Stimulated activated CD4-positive, alpha-beta T cell treated with anti-CD3 and anti-CD28 coated beads, Interleukin-2, amount 100 ng/mL, for 24 hours (primary cell): ENCODE measurements at places on chromosomes 1 and 21.

DNA sequence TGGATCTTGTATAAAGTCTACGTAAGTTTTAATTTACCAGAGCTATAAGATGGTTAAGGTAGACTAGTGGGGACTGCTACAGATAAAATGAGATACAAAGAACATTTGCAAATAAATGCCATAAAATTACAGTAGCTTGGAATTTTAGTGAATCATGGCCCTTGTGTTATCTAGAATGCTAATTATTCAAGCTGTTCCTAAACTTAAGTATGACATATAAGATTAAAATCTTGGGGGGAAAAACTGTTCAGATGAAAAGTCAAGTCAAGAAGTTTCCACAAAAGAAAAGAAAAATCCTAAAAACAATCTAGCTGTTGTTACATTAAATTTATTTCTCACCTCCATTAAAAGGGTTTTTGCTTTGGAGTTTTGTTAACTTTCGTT, 51.7 kb downstream of the SIM2 start:
- no peak for DNase-seq

DNA sequence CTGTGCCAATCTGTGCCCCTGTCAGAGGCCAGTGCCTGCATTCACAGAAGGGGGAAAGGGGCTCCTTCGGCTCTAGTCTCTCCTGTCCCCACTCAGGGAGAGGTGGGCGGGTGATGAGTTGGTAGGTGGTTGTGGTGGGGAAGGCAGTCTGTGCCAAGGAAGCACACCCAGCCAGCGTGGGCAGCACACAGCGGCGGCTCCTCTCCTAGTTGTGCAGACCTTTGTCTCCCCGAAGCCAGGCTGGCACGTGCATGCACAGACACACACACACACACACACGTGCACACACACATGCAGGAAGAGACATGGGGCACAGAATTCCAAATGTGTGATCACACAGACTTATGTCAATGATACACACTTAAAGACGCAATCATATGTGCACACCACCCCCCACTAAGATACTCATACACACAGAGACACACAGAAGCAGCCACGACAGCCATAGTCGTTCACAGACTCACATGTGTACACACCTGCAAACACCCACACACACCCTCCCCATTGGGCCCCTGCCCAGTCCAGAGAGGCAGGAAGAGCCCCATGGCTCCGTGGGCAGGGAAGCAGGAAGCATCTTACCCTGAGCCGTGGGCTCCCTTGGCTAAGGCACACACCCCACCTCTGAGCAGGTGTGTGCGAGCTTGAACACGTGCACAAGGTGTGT, 16.4 kb downstream of the RIMS3 start:
- no peak for DNase-seq

DNA sequence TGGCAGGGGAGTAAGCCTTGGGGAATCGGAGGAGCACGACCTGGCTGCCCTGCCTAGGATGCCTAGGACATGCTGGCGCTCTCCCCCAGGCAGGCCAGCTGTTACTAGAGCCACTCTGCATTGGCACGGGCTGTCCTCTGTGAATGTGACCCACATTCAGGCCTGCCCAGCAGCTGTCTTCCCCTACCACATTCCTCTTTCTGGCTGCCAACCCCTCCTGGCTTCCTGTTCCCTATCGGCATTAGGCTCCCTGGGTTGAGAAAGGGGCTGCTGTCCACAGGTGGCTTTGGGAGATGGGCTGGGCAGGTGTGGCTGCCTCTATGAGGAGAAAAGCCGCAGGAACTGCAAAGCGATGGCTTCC, 2.3 kb upstream of the NFASC start:
- DNase-seq, result no peak

DNA sequence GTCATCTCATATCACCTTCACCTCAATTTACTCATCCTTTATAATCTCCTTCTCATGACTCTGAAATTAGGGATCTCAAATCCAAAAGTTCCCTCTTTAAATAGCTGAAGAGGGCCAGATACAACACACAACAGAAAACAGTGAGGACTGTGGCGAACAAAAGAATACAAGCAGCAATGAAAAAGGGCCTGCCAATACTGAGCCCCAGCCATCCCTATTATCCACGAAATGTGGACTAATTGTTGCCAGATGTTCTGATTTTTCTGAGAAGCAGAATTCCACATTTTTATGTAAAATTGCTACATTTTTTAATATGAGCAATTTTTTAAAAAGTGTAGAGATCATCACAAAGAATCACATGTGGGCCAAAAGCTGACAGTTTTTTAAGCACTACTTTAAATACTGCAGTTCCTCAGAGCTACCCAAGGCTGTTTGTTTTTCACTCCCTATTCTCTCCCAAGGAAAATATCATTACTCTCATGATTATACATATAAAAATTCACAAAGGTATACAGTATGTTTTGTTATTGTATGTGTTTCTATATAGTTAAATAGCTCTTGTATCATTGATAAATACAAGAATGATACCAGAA, 90.0 kb downstream of the ASH1L start:
- DNase-seq, result no peak

- DNase-seq, result no peak
Measured at GRCh38 chr21:34724131-34724856, 55.5 kb downstream of the CLIC6 start.

DNA sequence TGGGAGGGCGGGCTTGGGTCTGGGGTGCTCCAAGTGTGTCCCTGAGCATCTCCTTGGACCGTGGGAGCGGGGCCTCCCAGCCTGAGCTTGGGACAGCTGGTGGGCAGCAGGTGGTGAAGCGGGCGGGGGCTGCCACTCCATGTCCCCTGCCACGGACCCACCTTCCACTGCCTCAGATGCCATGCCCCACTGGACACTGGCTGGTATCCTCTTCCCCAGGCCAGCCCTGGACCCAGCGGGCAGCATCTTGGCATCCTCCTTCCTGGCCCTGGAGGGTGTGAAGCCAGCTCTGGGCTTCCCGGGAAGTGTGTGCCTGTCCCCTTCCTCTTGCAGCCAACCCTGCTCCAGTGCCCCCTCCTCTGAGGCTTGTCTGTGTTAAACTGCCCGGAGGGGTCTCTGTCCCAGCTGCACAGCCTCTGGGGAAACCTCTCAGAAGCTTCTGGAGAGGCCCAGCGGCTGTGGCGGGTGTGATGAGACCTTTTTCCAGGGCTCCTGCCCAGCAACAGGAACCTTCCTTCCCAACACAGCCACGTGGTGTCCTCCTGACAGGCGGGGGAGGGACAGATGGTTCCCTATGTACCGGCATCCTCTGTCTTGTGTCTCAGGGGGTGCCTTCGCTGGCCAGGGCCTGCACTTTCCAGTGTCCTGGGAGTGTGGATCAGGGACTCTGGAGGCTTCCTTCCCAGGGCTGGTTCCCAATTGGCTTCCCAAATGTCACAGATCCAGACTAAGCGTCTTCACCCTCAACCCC, 81.6 kb upstream of the DISP3 start:
- DNase-seq, result no peak

DNA sequence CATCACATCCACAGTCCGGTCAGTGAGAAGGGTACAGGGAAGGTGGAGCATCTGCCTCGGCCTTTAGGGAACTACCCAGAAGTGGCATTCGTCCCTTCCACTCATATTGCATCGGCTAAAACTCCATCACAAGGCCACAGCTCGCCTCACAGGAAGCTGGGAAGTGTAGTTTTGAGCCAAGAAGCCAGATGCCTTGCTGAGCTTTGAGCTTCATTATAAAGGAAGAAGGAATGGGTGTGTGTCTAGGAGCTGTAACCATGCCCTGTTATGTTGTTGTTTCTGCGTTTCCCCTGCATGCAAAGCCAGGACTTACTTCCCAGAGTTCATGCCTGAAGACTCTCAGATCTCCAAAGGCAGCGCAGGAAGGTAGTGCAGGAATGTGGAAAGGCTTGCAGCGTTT, 61.1 kb downstream of the OPTC start:
- DNase-seq, result no peak

DNA sequence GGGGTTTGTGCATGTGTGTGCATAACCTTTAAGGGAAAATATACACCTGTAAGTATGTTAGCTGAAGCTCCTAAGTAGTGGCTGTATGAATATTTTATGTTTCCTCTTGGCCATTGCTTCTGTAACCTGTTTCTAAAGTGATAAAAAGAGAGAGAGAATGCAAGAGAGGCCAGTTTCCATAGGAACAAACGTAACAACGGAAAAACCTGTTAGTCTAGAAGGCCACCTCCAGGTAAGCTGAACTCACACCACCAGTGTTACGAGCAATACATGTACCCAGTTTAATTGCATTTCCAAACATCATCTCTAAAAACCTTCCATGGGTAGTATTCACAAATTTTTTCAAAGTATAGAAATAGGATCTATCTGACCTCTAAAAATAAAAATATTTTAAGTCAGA, 63.1 kb downstream of the PLPPR4 start:
- no peak for DNase-seq

GRCh38 chr1:241767737-241768136, 80.3 kb upstream of the EXO1 start:
- DNase-seq, result no peak

DNA sequence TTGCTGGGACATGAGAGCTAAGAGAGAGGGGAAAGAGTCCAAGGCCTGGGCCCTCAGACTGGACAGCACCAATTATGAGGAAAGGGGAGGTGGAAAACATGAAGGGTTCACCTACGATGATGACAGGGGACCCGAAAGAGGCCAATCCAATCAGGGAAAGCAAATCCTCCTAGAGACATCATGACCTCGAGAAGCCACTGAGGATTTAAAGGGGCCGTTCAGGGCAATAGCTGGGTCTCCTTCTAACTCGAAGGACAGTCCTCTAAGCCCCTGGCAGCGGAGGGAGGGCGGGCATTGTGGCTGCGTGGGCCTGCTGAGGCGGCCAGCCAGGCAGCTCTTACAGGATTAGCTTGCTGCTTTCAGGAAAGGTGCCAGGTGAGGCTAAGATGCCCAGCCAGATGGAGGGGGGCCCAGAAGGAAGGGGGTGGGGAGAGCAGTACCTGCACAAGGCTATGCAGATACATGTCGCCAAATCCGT, 7.4 kb downstream of the MEF2D start:
- no peak for DNase-seq

- DNase-seq, result no peak
Measured at GRCh38 chr1:161989786-161990185, 33.9 kb downstream of the OLFML2B start.

DNA sequence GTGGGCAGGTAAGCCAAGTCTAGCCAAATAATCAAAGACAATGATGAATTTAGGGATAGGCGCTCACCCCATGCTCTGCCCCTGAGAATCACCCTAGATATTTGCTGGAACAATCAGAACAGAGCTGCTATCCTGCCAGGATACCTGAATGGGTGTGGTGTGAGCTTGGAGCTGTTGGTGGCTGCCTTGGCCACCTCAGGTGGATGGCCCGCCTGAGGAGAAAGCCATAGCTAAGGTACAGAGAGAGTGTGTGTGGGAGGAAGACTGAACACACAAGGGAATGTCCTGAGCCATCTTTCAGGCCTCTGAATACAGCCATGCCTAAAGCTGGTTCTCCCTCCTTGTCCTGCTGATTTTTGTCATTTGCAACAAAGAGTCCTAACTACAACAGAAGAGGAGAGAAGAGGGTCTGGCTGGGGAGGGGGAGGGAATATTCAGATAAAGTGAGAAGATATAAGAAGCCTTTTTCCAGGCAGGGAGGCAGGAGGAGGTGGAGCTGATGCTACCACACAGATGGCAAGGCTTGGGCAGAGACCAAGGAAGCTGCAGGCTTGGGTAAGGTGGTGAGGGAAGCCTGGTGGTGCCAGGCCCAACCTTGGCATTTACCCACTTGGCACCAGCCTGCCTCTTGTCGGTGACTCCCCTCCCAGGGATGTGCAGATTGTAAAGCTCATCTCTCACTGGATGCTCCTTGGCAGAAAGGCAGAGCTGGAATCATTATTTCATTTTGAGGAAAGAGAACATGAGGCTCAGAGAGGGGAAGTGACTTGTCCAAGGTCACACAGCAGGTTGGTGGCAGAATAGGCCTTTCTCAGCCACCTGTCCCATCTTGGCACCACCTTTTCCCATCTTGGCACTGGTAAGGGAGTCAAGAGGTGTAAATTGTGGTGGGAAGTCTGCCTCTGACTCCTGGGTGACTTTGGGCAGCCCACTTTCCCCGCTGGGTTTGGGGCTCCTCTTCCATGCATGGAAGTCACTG, 49.7 kb downstream of the NKAIN1 start:
- DNase-seq, result no peak

- DNase-seq, result peak; percentile 26
Measured at GRCh38 chr1:246428542-246429308, 78.4 kb downstream of the SMYD3 start.
